GM13977 (cell line): ENCODE measurements at places on chromosomes 3 and 15.

DNA sequence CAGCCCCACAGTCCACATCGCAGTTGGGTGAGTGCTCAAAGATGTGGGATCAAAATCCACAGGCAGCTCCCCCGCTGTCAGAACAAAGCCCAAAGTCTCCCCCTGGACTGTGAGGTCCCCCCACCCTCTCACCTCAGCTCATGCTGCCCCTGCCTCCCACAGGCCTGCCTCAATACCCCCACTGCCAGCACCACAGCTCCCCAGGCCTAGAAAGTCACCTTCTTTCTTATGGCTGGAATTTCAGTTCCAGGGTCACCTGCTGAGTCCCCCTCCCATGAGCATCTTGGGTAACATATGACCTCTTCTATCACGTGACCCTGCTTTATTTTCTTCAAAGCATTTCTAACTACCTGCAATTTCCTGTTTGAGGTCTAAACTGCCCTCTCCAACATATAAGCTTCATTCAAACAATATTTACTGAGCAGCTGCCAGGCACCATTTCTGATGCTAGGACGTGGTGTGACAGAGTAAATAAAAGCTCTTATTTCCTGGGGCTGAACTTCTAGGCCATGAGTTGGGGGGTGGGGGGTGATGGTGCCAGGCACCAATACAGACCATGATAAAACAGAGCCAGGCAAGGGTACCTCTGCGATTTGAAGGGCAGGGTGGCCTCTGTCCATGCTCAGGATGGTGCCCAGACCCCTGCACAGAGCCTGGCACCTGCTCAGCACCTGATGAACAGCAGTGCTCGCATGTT, 2.4 kb upstream of the TMEM89 start:
- DNase-seq: no peak

DNA sequence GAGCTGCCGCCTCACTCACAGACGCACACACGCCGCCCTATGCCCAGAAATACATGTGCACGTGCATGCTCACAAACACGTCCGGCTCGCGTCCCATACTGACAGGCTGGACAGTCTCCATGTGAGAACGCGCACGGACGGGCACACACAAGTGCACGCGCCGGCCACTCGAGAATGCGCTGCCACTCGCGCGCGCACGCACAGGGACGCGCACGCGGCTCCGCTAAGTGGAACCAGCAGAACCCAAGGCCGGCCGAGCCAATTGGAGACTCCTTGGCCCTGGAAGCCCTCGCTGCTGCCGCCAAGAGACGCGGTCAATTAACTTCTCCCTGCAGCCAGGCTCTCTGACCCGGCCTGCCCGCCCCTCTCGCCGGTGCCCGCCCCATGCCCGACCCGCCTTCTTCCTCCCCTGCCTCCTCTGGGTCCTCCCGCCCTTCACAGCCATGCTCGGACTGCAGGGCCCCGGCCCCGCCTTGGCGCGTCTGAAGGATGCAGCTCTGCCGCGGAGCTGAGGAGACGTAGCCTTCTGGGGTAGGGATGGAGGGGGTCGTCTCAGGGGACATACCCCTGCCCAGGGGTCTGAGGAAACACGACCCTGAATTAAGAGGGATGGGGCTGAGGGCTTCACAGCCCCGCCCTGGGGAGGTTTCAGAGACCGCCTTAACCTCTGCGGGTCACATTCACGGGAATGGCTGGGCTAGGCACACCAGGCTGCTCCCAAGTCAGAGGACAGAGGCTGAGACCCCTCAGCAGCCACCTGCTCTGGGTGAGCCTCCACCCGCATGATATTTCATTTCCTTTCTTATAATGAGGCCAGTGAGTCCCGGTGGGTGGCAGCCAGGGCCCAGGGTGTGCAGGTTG, 15.0 kb downstream of the PTH1R start:
- DNase-seq: peak; percentile 57

- DNase-seq: no peak
Observed at GRCh38 chr3:11539677-11540076, 104.0 kb downstream of the VGLL4 start.

DNA sequence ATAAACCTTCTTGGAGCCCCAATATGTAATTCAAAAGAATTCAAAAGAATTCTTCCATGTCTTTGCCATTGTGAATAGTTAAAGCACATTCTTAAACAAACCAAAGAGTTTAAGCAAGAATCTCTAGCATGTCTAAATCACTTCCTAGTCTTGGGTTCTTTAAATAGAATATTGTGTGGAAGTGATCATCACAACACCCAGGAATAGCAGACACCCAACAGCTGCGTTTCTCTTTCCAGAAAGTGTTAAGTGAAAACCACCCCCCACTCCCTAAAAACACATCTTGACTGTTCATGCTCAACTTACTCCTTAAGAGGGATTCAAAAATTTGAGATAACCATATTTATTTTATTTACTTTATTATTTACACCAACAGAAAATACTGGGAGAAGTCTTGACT, 24.1 kb upstream of the CAPN7 start:
- no peak for DNase-seq

GRCh38 chr3:105559856-105560255, 193.1 kb downstream of the ALCAM start:
- no peak for DNase-seq

- DNase-seq: no peak
Observed at GRCh38 chr15:66505818-66506217, 692 bp downstream of the ZWILCH start.

- DNase-seq: no peak
Observed at GRCh38 chr15:59862191-59863155, 141.6 kb upstream of the FOXB1 start.

- DNase-seq: no peak
Observed at GRCh38 chr3:152352554-152352953, 83.8 kb downstream of the MBNL1 start.

DNA sequence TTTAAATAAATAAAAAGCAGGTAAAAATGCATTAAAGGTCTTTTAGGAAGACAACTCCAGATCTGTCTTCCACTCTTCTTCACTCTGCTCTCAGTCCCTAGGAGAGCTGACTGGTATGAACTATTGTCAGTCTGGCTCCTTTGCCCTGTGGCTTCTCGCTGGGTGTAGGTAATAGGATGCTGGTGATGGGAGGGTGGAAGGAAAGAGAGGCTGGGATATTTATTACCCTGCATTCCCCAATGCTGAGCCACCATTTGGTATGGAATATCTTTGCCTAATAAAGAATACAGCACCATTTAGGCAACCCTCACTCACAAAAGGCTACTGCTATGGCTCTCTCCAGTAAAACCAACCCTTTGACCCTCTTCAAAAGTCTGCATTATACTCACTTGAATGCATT, 326.9 kb downstream of the CNTN3 start:
- no peak for DNase-seq

DNA sequence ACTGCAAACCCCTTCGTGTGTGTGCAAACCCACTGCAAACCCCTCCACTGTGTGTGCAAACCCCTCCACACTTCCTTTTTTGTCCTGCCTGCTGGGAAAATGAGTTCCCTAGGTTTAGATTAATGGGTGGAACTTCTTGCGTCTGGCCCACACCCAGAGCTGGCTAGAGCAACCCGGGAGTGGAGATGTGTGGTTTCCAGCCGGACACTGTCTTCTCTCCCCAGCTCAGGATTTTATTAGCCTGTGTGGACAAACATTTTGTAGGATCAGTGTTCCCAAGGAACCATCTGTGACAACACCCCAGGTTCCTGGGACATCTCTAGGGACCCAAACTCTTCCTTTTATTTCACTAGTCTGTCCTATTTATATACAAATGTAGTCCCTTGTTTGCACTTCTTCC, 9.6 kb upstream of the LRRK1 start:
- no peak for DNase-seq

DNA sequence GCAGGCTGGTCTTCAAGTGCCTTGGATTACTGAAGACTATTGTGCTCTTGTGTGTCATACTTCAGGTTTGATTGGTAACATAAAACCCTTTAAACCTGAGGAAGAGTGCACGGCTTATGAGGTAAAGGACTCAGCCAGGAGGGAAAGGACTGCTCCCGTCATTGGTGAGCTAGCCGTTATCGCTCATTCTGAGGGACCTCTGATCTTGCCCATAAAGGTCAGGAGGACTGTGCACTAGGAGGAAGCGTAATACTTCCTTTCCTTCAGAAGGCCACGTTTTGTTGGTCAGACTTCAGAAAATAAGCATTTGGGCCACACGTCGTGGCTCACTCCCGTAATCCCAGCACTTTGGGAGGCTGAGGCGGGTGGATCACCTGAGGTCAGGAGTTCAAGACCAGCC, 37.7 kb downstream of the PXK start:
- DNase-seq: no peak

- DNase-seq: no peak
Observed at GRCh38 chr15:63596676-63597037, 530 bp upstream of the FBXL22 start.

GRCh38 chr15:74367296-74367854, at the start of gene CYP11A1:
Gene CYP11A1 (minus strand): TSS chr15:74367646. CDS start chr15:74367585, 61 bp downstream.
- no peak for DNase-seq

- DNase-seq: peak; percentile 62
Observed at GRCh38 chr15:65870889-65871533, 1.7 kb downstream of the RAB11A start.

- no peak for DNase-seq
Observed at GRCh38 chr15:47289656-47290055, 427.6 kb upstream of the SEMA6D start.

DNA sequence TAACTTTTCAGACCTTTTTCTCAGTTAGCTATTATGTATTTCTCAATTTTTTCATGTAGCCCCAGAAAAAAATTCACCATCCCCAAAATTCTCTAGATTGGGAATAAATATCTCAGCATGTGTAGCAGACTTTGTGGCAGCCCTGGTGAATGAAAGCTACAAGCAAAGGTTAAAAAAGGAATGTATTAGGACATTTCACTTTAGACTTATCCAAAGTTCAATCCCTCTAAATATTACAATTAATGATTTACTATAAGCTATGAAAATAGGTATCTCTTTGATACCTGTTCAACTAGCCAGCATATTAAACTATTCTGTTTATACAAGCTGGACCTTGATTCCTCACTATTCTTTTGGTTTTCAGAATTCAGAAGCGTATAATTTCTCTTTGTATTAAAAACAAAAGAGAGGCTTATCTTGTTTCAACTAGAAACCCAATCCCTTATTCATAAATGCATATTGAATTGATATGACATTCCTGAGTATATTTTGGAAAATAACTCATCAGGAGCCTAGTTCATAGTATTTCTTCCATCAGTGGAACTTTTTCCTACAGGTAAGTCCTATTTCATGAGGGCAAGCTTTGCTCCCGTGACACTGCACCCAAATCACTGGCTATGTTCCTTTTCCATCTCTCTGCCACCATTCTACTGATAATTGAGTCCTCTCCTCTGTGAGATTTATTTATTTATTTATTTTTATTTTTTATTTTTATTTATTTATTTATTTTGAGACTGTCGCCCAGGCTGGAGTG, 38.0 kb downstream of the WDR72 start:
- no peak for DNase-seq

GRCh38 chr15:53072077-53072476, 281.9 kb upstream of the ONECUT1 start:
- no peak for DNase-seq

DNA sequence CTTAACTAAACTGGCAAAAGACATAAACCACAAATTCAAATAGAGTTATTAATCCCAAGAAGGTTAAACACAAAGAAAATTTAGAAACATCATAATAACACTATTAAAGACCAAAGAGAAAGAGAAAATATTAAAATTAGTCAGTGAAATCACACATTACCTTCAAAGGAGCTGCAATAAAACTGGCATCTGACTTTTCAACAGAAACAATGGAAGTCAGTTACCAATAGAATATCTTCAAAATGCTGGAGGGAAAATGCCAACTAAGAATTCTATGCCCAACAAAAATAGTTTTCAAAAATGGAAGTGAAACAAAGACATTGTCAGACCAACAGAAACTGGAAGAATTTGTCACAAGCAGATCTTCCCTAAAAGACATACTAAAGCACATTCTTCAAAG, 68.7 kb upstream of the RNF7 start:
- no peak for DNase-seq

GRCh38 chr3:43213631-43214030, 72.7 kb upstream of the SNRK start:
- no peak for DNase-seq

- DNase-seq: no peak
Observed at GRCh38 chr3:32869513-32870047, 51.8 kb downstream of the TRIM71 start.

GRCh38 chr3:21654241-21654640, 96.8 kb downstream of the ZNF385D start:
- DNase-seq: no peak

- no peak for DNase-seq
Observed at GRCh38 chr3:31896648-31897433, 84.2 kb downstream of the OSBPL10 start.

DNA sequence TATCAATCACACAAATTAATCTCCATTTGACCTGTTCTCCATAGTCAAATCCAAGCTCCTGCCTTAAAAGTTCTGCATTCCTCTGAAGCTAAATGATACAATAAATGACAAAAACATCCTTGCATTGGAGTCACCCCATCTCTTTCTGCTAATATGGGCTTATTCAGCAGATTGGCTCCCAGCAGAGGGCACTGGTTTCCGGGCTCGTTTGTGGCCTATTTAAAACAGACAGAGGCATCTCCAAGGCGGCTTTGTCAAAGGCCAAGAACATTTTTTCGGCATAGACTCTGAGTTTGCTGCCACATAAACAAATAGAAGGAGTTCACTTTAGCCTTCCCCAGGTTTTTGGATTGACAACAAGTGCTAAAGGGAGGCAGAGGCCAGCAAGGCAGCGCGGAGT, 204.4 kb upstream of the RASGRP1 start:
- DNase-seq: no peak

GRCh38 chr3:133303430-133303829, 96.4 kb upstream of the BFSP2 start:
- no peak for DNase-seq

DNA sequence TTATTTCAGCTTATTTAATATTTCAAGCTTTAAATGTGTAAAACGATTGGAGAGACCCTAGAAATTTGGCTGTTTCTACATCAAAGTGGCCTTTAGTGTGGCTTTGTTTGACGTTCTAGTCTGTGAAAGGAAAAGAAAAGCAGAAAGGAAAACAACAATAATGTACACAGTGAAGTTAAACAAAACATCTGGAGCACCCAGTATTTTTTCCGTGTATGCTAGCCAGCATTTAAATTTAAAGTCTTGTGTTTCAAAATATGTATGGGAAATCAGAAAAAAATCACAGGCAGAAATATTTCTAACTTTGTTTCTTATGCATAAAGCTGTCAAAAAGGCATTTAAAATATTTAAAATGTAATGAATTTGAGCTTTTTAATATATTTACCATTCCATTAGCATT, 218.1 kb downstream of the NAALADL2 start:
- DNase-seq: no peak

- DNase-seq: no peak
Observed at GRCh38 chr3:133761605-133762484, 15.7 kb downstream of the TF start.

- DNase-seq: no peak
Observed at GRCh38 chr15:74311734-74312444, 55.6 kb downstream of the CYP11A1 start.

- no peak for DNase-seq
Observed at GRCh38 chr15:76298986-76299385, 12.3 kb downstream of the ETFA start.

GRCh38 chr3:4994823-4995499, 15.7 kb downstream of the BHLHE40 start:
- no peak for DNase-seq
